ENCODE measurements at places on chromosomes 12 and 14. TPM values are rescaled to one million over a fixed set of nuclear protein-coding genes. Genes with fewer than 3 reads are reported as not detected.

APOF gene
- not detected for total RNA-seq

CSRNP2 gene
- 29.7 TPM for total RNA-seq

TMEM179 gene
- total RNA-seq = not detected

SERPINA1 gene
- total RNA-seq = not detected

CD163L1 gene
- 11.2 TPM for total RNA-seq

KRT85 gene
- not detected for total RNA-seq

WSB2 gene
- total RNA-seq = 126 TPM

SYCP3 gene
- total RNA-seq = 0.34 TPM
